ENCODE measurements at places on chromosomes 6 and 20.

- no peak for DNase-seq
Measured at GRCh38 chr6:115203381-115203780, 857.3 kb downstream of the FRK start.

DNA sequence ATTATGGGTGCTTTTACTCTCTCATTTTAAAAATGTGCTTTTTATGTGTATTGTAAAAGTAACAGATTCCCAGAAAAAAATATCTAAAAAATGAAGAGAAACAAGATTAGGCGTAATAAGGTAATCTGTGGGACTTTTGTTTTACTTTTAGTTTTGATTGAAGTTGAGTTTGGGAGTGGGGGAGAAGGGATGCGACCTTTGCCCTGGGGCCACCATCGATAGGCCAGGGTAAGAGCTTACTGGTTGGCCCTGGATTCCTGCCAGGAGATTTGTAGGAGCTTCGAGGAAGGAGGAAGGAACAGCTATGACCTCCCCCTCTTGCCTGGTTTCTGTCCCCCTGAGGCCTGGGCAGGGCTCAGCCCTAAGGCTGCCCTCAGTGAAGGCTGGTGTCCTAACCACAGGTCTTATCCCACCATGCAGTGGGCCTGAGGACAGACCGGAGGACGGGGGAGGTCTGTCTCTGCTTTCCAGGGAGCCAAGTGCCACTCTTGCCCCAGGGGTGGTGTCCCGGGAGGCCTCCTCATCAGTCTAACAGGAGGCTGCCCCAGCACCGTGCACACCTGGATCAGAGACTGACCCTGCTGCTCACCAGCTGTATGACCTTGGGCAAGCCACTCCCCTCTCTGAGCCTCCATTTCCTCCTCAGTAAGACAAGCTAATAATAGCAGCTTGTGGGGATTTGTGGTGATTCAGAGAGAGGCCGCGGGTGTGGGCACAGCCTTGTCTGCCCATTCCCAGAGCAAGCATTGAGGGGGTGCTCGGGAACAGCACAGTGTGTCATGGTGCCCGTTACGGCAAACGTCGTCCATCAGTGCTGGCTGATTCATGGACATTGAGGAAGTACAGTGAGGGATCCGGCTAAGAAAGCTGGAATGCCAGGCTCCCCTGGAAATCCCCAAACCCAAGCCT, 21.2 kb downstream of the TGM2 start:
- no peak for DNase-seq

- DNase-seq, result peak; percentile 20
Measured at GRCh38 chr6:21914121-21914973, 320.8 kb downstream of the SOX4 start.

GRCh38 chr20:54355631-54356280, 119.6 kb upstream of the DOK5 start:
- DNase-seq, result no peak

GRCh38 chr6:169592558-169592957, 109.3 kb downstream of the WDR27 start:
- no peak for DNase-seq

- no peak for DNase-seq
Measured at GRCh38 chr6:163718537-163718936, 304.0 kb downstream of the QKI start.

DNA sequence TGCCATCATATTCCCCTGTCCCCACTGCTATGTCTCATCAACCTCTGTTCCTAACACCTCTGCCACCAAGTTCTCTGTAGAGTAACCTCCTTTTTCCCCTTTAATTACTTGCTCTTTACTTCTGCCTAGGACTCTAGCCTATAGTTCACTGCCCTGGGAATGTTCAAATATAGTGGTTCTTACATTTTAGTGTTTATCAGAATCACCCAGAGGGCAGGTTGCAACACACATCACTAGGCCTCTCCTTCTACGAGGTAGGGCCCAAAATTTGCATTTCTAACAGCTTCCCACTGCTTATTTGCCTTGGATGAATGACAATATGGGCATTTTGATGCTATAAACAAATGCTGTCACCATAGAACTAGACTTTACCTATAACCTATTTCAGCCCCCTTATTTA, 23.1 kb upstream of the C6orf141 start:
- no peak for DNase-seq

DNA sequence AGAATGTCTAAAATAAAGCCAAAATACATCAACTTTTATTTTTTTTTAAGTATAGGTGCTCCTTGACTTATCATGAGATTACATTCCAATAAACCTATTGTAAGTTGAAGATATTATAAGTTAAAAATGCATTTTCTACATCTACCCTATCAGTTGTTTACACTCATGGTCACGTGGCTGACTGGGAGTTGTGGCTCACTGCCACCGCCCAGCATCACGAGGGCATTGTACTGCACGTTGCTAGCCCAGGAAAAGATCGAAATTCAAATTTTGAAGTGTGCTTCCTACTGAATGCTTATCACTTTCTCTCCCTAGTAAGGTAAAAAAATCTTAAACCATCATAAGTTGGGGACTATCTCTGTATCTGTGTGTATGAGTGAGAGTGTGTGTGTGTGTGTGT, 126.6 kb upstream of the RIN2 start:
- DNase-seq, result no peak

Data from activated CD4-positive, alpha-beta T cell treated with anti-CD3 and anti-CD28 coated beads for 1 hour (primary cell).